ENCODE measurements at places on chromosomes 3 and 15.

- DNase-seq = no peak
Observed at GRCh38 chr3:40877631-40878463, 321.5 kb upstream of the CTNNB1 start.

DNA sequence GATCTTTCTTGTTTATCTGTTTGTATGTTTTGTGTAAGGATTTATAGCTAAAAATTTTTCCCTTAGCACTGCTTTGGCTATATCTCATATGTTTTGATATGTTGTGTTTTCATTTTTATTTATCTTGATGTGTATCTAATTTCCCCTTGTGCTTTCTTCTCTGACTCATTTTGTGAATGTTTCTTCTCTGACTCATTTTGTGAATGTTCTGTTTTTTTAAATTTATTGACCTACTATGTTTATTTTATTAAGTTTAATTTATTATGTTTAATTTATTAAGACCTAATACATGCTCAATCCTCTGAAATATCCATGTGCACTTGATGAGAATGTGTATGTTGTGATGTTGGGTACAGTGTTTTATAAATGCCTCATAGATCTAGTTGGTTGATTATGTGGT, 793.5 kb upstream of the CADM2 start:
- DNase-seq = no peak

DNA sequence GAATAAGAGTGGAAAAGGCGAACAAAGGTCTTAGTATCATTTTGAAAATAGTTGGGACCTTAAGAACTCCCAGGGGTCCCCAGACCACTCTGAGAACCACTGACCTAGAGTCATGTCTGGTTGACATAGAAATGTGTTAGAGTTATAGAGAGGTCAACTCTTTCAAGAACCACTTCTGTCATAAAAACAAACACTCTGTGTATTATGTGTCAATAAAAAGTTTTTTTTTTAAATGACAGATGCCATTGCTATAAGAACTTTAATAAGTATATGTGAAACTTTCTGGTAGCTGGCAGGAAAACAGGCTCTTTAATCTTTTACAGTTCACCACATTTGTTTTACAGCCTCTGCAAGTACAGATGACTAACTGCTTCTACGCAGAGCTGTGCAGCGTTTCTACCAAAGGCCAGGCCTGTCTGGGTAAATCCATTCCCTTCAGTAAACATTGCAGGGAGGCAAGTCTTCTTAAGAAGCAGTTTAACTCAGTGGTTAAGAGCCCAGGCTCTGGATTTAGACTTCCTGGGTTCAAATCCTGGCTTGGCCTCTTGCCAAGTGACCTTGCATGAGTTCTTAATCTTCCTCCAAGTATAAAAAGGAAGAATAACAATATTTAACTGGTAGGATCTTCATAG, 56.6 kb downstream of the RFTN1 start:
- no peak for DNase-seq

DNA sequence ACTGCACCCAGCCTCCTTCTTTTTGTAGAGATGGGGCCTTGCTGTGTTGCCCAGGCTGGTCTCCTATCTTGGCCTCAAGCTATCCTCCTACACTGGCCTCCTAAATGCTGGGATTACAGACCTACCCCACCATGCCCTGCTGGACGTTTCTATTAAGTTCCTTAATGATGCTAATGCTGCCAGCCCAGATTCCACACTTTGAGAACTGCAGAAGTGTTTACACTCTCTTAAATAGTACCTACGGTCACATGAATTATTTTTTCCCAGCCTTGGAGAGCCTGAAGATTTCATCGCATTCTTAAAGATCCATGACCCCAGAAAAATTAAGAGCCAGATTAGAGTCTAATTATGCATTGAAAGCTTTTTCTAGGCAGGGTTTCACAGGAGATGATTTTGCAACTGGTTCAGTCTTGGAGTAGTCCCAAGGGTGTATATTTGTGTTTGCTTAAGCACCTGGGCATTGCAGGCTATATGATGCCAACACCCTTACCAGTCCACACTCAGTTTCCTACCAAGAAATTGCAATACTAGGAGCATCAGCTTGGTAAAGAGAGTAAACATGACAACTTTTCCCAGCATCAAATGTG, 36.6 kb downstream of the TM4SF4 start:
- no peak for DNase-seq

DNA sequence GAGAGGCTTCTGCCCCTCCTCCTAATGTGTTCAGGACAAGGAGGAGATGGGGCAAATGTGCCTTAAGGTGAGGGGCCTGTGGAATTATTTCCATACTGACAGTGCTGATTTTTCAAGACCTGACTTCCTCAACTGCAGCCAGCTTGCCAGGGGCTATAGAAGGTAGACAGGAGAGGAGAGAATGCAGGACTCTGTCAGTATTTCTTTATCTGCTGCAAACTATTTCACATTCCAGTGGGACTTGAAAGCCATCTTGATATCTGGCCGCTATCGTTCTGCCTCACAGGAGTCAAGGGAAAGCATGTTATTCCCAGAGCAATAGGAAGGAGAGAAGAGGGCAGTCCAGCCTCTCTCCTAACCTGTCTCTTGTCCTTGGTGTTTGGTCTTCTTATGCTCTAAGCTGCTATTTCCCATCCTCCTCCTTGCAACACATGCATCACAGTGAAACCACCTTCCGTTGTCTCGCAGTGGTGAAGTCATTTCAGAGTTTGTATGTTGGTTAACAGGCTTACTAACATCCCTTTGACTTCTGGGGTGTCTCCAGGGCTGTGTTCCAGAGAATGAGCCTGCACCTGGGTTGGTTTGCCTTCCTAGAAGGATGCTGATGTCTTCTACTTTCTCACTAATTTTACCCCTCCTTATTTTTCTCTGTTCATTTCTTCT, 95.1 kb upstream of the MRPS22 start:
- DNase-seq = no peak

GRCh38 chr3:168511428-168512014, 415.8 kb upstream of the GOLIM4 start:
- no peak for DNase-seq

- no peak for DNase-seq
Observed at GRCh38 chr3:101170806-101171558, 149.4 kb downstream of the IMPG2 start.

- DNase-seq = no peak
Observed at GRCh38 chr3:164419220-164419619, 659.1 kb downstream of the SI start.

DNA sequence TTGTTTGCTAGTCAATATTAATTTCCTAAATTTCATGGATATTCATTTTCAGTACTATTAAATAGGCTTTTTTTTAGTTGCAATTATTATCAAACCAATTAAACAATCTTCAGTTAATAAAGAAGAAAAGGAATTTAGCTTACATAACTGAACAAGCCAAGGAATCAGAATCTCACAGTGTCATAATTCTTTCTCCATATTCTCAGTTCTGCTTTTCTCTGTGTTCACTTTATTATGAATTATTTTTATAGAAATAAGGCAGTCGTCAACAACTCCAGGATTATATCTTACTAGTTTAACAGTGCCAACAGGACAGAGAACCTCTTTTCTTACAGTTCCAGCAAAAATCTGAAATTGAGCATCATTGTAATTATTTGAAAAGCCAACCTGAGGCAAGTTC, 221.7 kb downstream of the CGGBP1 start:
- no peak for DNase-seq

- DNase-seq = no peak
Observed at GRCh38 chr15:57726411-57726810, 19.9 kb downstream of the POLR2M start.

All from NCI-H748 treated with DMSO at 0.1 percent for 48 hours (cell line).